ENCODE measurements at places on chromosomes 11 and 22.

GRCh38 chr11:13781153-13781552 lies 112.7 kb downstream of the FAR1 start:
- DNase-seq: no peak

- no peak for DNase-seq
These were observed 25.5 kb upstream of the AMPD3 start for GRCh38 chr11:10429526-10429925.

GRCh38 chr11:122192634-122193255 lies 76.7 kb upstream of the BLID start:
- DNase-seq: peak; percentile 72

GRCh38 chr11:20457001-20457799 lies 69.7 kb downstream of the PRMT3 start:
- DNase-seq: no peak

GRCh38 chr11:57792060-57792541 lies 30.5 kb downstream of the CTNND1 start:
- peak; percentile 67 for DNase-seq

- DNase-seq: no peak
These were observed 265.3 kb downstream of the TBC1D22A start for GRCh38 chr22:47027766-47028165.

- DNase-seq: no peak
These were observed 22.9 kb upstream of the FGF3 start for GRCh38 chr11:69841859-69842698.

GRCh38 chr22:42863349-42863961 lies 6.4 kb upstream of the ARFGAP3 start:
- DNase-seq: peak; percentile 99

DNA sequence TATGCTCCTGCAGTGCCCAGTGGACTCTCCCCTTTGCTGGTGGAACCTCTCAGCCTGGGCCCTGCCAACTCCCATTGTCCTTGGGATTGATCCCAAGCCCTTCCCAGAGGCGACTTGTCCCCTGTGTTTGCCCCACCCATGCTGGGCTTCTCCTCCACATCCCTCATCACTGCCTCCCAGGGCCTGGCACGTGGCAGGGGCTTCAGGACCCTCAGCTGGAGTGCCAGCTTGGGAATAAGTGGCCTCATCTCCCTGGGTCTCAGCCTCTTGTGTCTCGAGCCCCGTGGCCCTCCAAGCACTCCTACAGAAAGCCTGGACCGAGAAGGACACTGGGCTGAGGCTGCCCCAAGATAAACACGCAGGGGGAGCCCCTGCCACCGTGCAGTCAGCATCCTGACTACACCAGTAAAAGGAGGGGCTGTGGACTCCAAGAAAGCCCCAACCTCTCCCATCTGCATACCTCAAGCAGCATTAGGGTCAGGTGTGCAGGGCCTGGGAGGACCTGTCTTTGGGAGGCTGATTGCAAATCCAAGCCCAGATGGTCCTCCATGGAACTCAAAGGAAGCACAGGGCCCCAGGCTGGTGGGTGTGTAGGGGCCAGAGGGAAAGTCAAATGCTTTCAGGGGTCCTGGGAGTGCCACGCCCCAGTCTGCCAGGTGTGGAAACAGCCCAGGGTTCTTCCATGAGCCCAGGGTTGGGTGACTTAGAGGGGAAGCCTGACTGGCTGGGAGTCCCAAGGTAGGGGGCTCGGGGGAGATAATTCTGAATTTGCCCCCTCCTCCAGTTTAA lies 9.5 kb upstream of the GNAZ start:
- no peak for DNase-seq

DNA sequence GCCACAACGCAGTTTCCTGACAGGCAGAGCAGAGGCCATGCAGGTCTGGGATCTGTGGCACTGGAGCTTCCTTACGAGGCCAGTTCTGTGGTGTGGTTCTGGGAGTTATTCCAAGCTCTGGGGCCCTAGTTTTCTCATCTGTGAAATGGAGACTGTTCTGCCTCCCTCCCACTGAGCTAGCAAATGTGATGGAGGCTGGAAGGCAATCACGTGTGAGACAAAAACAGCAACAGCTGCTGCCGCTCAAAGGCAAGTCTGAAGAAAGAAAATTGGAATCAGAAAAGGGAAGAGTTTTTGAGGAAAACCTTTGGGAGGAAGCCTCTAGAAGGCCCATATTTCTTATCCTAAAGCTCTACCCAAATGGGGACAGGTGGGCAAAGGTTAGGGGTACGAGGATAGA lies 8.3 kb upstream of the RIC3 start:
- DNase-seq: no peak

GRCh38 chr11:1233351-1234053 lies 10.6 kb downstream of the MUC5B start:
- DNase-seq: no peak
